Posterior cingulate gyrus (tissue), 11 donors: ENCODE measurements at places on chromosomes 16 and 17.

DNA sequence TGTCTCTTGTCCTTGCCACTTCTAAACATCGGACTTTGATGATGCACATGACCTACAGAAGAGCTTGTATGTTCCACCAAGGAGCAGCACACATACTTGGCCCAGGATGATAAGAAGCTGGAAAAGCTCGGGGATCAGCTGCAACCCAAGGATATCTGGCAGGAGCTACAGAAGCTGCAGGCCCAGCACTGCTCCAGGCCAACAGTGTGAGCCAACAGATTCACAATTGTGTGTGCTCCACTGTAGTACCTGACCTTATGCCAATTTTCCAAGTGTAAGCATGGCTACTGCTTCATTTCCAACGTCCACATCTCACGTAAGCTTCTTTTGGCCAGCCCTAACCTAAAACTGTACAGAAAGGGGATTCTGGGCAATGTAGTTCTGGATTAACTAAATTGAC, 83.4 kb downstream of the COX10 start:
- DNase-seq: no peak

- DNase-seq: no peak
These were observed 219.6 kb upstream of the IRX3 start for GRCh38 chr16:54506214-54506580.

DNA sequence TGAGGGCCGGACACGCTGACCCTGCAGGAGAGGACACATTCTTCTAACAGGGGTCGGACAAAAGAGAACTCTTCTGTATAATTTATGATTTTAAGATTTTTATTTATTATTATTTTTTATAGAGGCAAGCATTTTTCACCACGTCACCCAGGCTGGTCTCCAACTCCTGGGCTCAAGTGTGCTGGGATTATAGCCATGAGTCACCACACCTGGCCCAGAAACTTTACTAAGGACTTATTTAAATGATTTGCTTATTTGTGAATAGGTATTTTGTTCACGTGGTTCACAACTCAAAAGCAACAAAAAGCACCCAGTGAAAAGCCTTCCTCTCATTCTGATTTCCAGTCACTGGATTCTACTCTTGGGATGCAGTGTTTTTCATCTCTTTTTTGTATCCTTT, 2.3 kb upstream of the SERPINF1 start:
- no peak for DNase-seq

DNA sequence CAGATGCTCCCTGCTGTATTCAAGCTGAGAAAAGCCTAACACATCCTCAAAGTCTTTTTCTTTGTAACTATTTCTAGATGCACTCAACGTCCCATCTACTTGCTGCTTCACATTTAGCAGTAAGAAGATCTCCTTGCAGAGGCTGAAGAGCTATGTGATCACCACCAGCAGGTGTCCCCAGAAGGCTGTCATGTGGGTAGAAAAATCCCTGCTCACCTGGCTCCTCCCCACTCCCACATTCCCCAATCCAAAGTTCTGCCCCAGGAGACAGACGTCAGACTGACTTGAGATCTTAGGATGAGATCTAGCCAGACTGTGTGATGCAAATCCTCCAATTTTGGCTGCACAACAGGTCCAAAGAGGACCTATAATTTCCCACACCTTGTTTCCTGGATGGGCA, 1.1 kb downstream of the CCL13 start:
- DNase-seq: no peak

DNA sequence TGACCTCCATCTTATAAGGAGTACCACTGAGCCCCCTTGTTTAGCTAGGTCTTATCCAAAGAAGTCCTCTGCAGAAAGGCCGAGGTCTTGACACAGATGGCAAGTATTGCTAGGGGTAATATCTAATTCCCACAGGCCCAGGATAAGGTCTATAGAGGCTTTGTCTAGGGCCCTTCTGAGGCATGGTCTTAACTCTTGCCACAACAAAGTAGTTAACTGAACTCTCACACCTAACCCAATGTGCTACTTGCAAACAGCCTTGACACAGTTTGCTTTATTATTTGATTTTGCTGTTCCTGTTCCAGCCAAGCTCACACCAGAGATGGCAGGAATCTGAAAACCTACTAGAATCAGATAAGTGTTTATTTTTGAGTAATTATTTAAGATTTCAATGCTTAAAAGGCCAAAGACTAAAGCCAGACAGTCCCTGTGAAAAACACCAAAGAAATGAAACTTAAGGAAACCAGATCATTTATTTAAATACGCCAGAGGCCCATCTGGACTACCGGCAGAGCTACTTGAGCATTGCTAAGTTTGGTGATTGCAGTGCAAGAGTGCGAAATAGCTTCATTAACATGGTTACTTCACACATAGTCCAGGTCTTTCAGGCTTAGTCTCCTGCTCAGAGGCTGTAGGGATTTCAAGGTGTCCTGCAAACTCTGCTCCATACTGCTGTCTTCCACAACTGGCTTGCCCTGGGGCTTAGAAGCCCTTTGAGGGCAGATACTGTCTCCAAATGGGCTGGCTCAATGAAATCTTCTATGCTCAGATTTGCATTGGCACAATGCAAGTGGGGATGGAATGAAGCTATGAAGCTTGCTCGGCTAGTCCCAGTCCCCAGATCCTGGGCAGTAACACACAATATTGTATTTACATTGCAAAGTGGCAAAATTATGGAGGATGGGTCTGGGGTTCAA, 28.5 kb upstream of the SUPT4H1 start:
- DNase-seq: no peak

GRCh38 chr16:19908921-19909320, 24.3 kb upstream of the GPRC5B start:
- no peak for DNase-seq

- DNase-seq: no peak
These were observed 8.6 kb upstream of the MYLK3 start for GRCh38 chr16:46756772-46757171.

DNA sequence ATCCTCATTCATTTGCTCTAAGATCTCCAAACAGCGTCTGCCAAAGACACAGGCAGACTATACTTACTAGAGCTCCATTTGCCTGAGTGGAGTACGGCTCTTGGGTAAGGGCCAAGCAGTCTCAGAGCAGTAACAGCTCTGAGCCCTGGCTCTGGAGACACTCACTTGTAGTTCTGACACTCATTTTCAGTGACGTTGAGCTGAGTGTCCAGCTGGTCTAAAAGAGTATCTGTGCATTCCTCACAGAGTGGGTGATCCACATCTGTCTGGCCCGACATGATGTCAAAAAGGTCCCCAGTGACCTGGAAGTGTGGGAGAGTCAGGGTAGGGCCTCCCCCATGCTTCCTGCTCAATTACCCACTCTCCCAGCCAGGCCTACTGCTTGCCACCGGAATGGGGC, 5.7 kb downstream of the BECN1 start:
- no peak for DNase-seq

DNA sequence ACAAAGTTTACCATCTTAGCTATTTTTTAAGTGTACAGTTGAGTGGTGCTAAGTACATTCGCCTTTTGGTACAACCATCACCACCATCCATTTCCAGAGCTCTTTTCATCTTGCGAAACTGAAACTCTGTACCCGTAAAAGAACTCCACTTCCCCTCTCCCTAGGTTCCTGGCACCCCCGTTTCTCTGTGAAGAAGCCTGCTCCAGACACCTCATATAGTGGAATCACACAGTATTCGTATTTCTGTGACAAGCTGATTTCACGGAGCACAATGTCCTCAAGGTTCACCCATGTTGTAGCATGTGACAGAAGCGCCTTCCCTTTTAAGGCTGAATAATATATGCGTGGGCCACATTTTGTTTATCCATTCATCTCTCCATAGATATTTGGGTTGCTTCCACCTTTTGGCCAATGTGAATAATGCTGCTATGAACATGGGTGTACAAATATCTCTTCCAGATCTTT, 54.2 kb upstream of the MAP3K14 start:
- DNase-seq: no peak

- no peak for DNase-seq
These were observed 95.5 kb downstream of the GNAO1 start for GRCh38 chr16:56286809-56287208.
